HCT116 (cell line): ENCODE measurements at places on chromosomes 3 and 15. TPM values are rescaled to one million over a fixed set of nuclear protein-coding genes. Genes with fewer than 3 reads are reported as not detected.

GRCh38 chr3:55406696-55407425, 80.2 kb downstream of the WNT5A start:
- no peak for DNase-seq

- DNase-seq = no peak
Observed at GRCh38 chr3:17142516-17142915, 257.8 kb downstream of the PLCL2 start.

GRCh38 chr15:42710662-42711061, 26.3 kb downstream of the CDAN1 start:
- DNase-seq = no peak

DNA sequence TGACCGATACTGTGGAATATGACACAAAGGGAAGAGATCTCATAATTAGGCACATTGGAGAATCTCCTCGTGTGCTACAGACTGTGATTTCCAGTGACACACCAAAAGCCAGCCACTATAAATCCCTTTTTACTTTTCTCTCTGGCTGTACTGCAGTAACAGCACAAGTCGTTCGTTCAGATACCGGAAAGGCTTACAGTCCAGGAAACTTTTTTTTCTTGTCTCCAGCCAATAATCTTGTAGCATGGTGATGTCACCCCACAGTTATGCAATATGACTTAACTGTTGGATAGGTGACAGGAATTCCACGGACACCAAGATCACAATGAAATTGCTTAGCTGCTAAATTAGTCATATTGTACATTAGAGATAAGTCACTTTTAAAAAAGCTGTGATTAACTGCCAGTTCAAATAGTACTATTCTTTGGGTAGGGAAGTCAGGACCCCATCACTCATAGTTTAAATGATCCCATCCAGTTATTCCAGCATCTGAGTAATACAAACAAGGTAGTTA, 36.3 kb upstream of the TSC22D2 start:
- peak; percentile 87 for DNase-seq

DNA sequence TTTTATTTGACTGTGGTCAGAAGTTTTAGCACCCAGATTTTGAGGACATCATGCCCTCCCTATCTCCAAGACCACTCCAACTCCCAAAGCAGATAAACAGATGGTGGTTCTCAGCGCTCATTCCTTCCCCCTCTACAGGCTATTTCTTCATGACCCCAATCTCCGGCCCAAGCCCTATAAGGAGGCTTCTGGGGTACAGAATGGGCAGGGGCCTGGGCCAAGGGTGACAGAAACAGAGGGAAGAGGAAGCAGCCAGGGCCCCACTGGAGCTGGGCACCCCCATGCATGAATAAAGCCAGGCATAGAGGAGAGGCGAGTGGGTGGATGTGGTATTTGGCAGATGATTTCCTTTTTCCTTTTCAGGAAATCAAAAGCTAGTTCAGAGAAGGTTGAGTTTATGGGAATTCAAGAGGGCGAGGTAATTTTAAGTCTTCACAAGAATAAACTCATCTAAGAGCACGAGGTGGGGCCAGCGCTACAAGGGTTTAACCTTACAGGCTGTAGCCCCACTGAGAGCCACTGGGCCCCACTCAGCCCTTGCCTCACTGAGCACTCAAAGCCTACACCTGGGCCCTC, 104.8 kb upstream of the HERC1 start:
- no peak for DNase-seq

Gene NEK10
- 1.2 TPM for total RNA-seq

Gene HES1
- total RNA-seq = 32.9 TPM

Gene LSAMP
- 0.25 TPM for total RNA-seq

Gene SERINC4
- total RNA-seq = 0.12 TPM

Gene TMOD3
- 78.8 TPM for total RNA-seq

Gene PIERCE2
- total RNA-seq = 2.0 TPM
